ENCODE measurements at places on chromosomes 2 and 18. TPM values are rescaled to one million over a fixed set of nuclear protein-coding genes. Genes with fewer than 3 reads are reported as not detected.

The TRIB2 gene
- total RNA-seq, result 79.5 TPM

The CCDC68 gene
- 44.8 TPM for total RNA-seq

The HMSD gene
- total RNA-seq, result not detected

The TOGARAM2 gene
- total RNA-seq, result 0.84 TPM

The RBM44 gene
- total RNA-seq, result 2.6 TPM

DNA sequence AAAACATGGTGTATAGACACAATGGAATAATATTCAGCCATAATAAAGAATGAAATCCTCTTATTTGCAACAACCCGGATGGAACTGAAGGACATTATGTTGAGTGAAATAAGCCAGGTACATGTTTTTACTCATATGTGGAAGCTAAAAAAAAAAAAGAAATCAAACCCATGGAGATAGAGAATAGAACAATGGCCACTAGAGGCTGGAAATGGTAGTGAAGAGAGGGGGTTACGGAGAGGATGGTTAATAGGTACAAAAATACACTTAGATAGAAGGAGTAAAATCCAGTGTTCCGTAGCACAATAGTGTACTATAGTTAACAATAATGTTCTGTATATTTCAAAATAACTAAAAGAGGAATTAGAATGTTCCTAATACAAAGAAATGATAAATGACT is 12.8 kb upstream of the KIAA2012 start:
- DNase-seq, result no peak

GRCh38 chr18:45174629-45175136 is 440.6 kb upstream of the SLC14A2 start:
- no peak for DNase-seq

DNA sequence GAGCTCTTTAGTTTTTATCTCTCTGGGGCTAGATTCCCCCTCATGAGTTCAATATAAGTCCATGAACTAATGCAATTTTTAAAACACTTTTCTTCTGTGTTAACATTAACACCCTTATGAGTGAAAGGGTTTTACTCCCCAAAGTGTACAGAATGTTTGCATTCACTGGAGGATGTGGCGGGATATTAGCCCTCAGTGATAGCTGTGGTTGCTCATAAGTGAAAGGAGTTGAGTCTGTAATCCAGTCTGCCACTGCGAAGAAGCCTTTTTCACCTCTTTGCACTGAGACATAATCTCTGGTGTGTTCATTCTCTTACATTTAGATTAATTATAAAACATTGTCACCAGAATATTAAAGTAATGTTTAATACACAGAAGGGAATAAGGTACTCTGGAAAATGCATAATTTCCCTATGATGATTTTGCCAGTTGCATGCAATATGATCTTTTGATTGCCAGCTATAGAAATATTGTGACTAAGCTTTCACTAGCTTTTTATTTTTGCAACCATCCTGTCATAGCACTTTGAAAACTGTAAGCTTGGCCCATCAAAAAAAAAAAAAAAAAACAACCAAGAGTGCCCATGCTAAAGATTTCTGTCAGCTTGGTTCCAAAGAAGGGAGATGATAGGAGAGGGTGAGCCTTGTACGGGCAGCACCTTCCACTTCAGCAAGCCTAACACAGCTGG is 113.2 kb downstream of the BCL11A start:
- DNase-seq, result no peak

DNA sequence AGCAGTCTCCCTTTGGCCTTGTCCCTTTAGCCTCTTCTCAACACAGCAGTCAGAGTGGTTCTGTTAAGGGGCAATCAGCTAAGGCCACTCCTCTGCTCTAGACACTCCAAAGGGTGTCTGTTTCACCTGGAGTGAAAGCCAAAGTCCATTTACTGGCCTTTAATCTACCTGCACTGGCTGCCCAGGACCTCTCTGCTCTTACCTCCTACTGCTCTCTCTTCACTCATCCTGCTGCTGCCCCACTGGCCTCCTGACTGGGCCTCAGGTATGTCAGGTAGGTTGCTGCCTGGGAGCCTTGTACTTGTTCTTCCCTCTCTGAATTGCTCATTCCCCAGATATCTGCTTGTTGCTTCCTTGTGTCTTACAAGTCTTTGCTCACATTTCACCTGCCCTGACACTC is 68.2 kb downstream of the PIKFYVE start:
- DNase-seq, result no peak

GRCh38 chr2:80054346-80054675 is 250.2 kb downstream of the LRRTM1 start:
- DNase-seq, result no peak

DNA sequence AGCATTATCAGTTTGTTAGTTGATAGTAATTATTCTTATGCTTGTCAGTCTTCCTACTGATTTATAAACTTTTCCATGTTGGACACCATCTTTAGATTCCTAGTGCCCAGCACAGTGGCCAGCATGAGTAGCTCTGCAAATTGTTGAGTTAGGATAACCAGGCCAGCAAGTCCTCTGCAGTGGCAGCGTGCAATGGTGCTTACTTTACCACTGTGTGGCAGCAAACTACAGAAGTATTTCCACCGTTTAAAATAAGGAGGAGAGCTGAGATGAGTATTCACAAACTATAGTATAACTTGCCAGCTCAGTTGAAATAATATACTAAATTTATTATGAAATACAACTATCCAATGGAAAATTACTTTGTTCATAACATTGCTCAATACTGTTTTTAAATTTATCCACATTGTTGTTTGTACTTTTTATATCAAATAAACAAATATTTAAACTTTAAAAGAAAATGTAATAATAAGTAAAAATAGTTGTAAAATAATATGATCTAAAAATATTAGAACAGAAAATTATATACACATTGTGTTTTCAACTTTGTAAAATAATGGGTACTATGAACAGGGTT is 9.3 kb upstream of the THADA start:
- no peak for DNase-seq

DNA sequence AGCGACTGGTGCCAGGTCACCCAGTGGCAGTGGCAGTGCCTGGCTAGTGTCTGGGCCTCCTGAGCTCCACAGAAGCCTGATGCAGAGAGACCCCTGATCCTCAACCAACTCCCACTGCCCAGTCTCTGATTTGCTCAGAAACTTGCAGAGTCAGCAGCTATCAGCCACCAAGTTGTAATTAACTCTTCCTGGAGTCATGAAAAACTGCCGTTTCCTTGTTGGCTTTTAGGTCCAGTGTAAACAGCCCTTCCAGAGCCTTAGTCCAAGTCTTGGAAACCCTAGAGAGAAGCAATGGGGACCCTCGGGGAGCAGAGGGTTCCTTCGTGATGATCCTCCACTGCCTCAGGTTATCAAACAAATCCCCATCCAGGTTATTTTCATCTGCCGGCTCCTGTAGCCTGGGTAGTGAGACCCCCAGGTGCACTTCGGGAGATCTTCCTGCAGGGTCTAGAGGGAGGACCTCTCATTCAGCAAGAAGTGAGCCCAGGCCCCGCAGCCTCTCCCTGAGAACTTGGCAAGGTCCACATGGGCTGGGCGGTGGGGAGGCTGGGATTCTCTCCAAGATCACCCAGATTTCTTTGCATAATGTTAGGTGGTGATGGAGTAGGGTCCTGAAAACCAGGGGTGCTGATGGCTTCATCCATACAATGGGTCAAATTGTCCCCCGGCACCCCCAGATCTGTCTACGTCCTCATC is 137.7 kb upstream of the HDAC4 start:
- DNase-seq, result no peak

All from omental fat pad (tissue), 4 donors.